ENCODE measurements at places on chromosomes 5 and 9. TPM values are rescaled to one million over a fixed set of nuclear protein-coding genes. Genes with fewer than 3 reads are reported as not detected.

Gene SPATA9
- polyA plus RNA-seq: 2.3 TPM

Gene FOXD4
- polyA plus RNA-seq: 0.11 TPM

Gene PIP5KL1
- polyA plus RNA-seq: 2.8 TPM

Gene CDK7
- 39.1 TPM for polyA plus RNA-seq

All from left renal cortex interstitium (tissue), 4 donors.